H1 (cell line): ENCODE measurements at places on chromosomes 7 and 10.

- no peak for DNase-seq
Measured at GRCh38 chr7:24945899-24946298, 34.1 kb downstream of the OSBPL3 start.

DNA sequence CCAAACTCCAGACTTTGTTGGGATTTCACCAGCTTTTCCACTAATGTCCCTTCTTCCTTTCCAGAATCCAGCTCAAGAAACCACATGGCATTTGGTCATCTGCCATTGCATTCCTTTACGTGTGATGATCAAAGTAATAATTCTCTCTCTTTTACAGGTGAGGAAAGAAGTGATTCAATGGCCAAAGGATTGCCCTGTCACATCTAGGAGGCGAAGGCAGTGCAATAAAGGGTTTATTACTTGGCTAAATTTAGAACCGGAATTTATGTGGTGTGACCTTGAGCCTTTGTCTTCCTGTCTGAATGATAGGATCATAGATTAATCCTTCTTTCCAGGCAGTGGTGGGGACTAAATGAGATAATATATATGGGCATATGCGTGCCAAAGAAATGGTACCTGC, 58.3 kb upstream of the COBL start:
- DNase-seq, result no peak

- DNase-seq, result no peak
Measured at GRCh38 chr10:42979181-42979580, 97.7 kb upstream of the RET start.

- DNase-seq, result no peak
Measured at GRCh38 chr7:120304674-120305073, 31.7 kb downstream of the KCND2 start.

DNA sequence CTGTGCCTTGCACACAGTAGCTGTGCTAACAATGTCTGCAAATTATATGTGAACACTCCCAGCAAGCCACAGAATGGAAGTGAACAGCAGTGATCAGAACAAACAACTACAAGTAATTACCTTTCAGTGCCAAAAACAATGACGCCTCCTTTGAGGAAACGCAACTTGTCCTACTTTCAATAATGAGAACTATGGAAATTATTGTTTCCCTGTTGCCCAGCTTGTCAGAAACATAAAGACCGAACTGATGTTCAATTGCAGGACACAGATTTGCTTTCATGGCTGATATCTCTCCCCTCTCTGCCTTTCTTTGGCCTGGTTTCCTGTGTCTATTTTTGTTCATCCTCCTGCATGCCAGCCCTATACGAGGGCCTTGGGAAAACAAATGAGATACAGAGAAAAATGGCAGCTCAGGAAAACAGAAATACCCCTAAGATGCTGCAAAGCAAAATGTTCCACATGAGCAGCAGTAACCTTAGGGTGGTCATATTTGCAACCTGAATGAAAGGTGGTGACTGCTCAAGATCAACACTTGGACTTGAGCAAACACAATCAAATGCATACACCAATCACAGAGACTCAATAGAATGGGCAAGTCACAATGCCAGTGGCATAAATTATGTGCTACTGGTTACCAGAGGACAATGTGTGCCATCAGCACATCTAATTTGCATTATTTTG, 26.8 kb downstream of the COBL start:
- DNase-seq, result no peak

GRCh38 chr10:95400787-95401186, 110.0 kb upstream of the PDLIM1 start:
- DNase-seq, result no peak

GRCh38 chr7:148095066-148095465, 495.5 kb upstream of the C7orf33 start:
- DNase-seq, result no peak

DNA sequence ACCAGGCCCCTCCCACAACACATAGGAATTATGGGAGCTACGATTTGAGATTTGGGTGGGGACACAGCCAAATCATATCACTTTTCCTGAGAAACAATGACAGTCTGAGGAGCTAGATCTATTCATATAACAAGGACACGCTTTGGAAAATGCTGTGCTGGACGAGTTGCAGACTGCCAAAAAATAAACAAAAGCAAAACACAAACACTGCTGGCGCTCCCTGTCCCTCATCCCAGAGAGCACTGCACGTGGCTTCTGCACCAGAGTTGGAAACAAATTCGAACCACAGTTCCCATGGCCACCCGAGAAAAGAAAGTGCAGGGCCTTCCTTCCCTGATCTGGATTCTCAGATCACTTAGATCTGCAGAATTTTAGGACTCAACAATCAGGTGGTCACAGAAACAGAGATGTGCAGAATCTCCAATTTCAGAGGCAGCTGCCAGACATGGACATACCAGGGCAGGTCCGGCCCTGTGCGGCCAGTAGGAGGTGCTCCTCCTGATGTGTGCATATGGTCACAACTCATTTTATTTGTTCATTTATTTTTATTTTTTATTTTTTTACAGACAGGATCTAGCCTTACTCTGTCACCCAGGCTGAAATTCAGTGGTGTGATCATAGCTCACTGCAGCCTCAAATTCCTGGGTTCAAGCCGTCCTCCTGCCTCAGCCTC, 35.2 kb upstream of the ECHDC3 start:
- no peak for DNase-seq

- no peak for DNase-seq
Measured at GRCh38 chr7:95867309-95867708, 95.0 kb downstream of the DYNC1I1 start.

DNA sequence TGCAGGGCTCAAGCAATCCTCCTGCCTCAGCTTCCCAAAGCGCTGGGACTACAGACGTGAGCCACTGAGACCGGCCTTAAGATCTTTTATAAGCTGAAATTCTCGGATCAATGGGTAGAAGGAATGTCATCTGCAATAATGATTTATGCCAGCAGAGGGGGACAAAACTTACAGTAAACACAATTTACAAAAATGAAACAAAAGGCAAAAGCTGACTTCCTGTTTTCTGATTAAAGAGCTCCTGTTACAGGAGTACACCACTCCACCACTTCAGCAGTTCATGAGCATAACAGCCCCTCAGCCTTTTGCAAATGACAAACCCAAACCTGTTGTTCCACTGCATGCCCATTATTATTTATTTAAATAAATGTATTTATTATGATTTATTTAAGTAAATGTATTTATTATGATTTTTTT, 88.5 kb upstream of the ATP6V0A4 start:
- no peak for DNase-seq

DNA sequence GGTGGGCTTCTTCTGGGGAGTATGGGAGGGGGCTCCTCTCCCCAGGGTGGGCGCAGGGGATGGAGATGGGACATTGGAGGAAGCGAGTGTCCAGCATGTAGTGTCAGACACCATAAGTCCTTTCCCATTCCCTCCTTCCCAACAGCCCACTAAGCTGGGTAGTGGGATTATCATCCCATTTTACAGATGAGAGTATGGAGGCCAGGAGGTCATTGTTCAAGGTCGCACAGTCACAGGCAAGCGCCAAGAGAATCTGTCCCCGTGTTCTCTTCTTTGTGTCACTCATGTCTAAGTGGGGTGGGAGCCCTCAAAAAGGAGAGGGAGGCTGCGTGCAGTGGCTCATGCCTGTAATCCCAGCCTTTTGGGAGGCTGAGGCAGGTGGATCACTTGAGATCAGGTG, 64.8 kb downstream of the CLIP2 start:
- DNase-seq, result no peak

- no peak for DNase-seq
Measured at GRCh38 chr7:4162884-4163564, 519.1 kb upstream of the FOXK1 start.

- no peak for DNase-seq
Measured at GRCh38 chr7:1020849-1021251, 23.5 kb upstream of the GPR146 start.

- DNase-seq, result no peak
Measured at GRCh38 chr7:36604806-36605205, 119.5 kb downstream of the AOAH start.

GRCh38 chr7:98810153-98810802, 59.5 kb downstream of the TMEM130 start:
- no peak for DNase-seq

GRCh38 chr10:116490028-116490662, 55.6 kb upstream of the PNLIP start:
- DNase-seq, result no peak

GRCh38 chr7:25664593-25664992, 436.3 kb upstream of the NPVF start:
- DNase-seq, result no peak

GRCh38 chr7:90749262-90749661, 153.1 kb downstream of the CDK14 start:
- no peak for DNase-seq

DNA sequence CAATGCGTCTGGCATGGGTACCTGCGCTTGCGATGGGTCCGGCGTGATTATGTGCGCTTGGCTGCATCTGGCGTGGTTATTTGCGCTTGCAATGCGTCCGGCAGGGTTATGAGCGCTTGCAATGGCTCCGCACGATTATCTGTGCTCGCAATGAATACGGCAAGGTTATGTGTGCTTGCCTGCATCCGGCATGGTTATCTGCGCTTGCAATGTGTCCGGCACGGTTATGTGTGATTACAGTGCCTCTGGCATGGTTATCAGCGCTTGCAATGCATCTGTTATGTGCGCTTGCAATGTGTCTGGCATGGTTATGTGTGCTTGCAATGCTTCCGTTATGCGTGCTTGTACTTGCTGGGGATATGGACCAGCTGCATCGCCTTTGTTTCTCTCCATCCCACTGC, 37.7 kb downstream of the RBAK start:
- DNase-seq, result no peak

- no peak for DNase-seq
Measured at GRCh38 chr7:31309407-31309806, 31.1 kb downstream of the NEUROD6 start.
